ENCODE measurements at places on chromosomes 12 and 14.

- DNase-seq: no peak
Measured at GRCh38 chr12:103882861-103883596, 42.0 kb upstream of the NT5DC3 start.

- no peak for DNase-seq
Measured at GRCh38 chr12:46788072-46788887, 37.5 kb downstream of the SLC38A4 start.

DNA sequence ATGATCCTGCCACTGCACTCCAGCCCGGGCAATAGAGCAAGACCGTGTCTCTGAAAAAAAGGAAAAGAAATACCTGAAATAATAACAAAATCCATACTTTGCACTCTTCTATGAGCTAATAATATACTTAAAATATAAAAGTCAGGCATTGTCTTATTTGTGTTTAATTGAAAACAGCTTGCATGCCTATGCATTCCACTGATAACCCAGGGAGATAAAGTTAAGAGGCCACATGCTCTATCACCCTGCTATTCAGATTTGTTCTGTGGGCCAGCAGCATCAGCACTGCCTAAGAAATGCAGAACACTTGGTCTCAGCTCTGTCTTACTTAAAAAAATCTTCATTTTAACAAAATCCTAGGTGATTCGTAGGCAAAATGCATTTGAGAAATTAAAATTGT is 99.2 kb downstream of the LGR5 start:
- no peak for DNase-seq

- no peak for DNase-seq
Measured at GRCh38 chr14:61344437-61345150, 23.2 kb downstream of the PRKCH start.

- DNase-seq: peak; percentile 6
Measured at GRCh38 chr12:79927772-79928474, 7.0 kb downstream of the PPP1R12A start.
